ENCODE measurements at places on chromosomes 5 and 9. TPM values are rescaled to one million over a fixed set of nuclear protein-coding genes. Genes with fewer than 3 reads are reported as not detected.
A peak's percentile ranks its signal among the peaks of the same experiment; 100 is the strongest.

- no peak for DNase-seq
These were observed 61.5 kb downstream of the BASP1 start for GRCh38 chr5:17278931-17279330.

GRCh38 chr5:43774881-43775399 lies 172.0 kb downstream of the NNT start:
- DNase-seq: no peak

DNA sequence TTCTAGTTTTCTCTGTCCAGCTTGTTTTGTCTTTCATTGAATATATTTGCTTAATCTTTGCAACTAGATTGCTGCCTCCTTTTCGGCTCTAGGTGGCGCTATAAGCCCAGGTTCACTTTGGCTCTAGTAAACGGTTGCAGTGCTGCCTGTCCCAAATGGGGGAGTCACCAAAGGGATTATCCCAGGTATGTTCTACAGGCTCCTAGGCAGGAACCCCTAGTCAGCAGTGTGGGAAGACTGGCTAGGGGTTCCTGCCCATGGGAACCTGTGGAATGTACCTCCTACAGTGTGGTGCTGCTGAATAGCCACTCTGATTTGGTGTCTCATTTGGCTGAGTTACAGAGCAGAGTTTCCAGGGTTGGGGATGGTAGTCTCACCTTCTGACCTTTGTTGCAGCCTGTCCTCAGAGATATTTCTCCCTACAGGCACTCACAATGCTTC lies 85.2 kb downstream of the ARSB start:
- DNase-seq: no peak

- no peak for DNase-seq
These were observed 11.1 kb upstream of the WNK2 start for GRCh38 chr9:93172666-93173364.

DNA sequence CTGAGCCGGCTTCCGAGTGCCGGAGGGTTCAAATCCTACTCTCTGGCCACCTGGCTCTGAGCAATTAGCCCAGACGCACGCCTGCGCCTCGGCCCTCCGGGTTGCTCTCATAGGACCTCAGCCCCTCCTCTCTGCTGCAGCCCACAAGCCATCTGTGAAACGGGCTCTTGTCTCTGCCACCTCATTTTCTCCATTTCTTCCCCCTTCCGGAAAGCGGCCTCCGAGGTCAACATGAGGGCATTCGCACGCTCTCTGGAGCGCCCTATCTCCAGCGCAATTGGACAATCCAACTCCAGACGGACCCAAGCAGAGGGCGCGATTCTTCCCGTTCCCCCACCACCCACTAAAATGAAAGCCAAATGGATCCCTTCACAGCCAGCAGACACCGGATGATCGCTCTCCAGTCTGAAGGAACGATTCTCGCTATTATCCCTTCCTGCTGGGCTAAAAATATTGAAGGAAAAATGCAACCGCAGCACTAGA lies 41.5 kb downstream of the VAV2 start:
- no peak for DNase-seq

GRCh38 chr9:107691664-107692063 lies 202.1 kb upstream of the KLF4 start:
- no peak for DNase-seq

GRCh38 chr5:127001621-127002296 lies 28.6 kb downstream of the MARCHF3 start:
- no peak for DNase-seq

- DNase-seq: no peak
These were observed 314.0 kb downstream of the PIK3R1 start for GRCh38 chr5:68529581-68529980.

DNA sequence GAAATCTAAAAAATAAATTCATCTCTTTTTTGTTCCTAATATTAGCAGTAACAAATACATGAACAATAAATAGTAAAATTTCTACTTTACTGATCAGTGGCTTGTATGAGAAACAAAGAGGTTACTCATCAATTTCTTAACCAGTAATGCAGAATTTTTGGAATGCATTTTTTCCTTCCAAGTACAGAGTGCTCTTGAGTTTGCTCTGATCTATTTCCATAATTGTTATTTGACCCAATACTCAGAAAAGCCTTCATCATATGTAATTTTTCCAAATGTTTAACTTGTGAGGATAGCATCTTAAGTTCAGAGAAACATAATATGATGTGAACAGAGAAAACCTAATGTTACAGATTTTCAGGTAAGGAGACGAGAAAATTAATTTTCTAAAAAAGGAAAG lies 47.3 kb downstream of the FBN2 start:
- no peak for DNase-seq

DNA sequence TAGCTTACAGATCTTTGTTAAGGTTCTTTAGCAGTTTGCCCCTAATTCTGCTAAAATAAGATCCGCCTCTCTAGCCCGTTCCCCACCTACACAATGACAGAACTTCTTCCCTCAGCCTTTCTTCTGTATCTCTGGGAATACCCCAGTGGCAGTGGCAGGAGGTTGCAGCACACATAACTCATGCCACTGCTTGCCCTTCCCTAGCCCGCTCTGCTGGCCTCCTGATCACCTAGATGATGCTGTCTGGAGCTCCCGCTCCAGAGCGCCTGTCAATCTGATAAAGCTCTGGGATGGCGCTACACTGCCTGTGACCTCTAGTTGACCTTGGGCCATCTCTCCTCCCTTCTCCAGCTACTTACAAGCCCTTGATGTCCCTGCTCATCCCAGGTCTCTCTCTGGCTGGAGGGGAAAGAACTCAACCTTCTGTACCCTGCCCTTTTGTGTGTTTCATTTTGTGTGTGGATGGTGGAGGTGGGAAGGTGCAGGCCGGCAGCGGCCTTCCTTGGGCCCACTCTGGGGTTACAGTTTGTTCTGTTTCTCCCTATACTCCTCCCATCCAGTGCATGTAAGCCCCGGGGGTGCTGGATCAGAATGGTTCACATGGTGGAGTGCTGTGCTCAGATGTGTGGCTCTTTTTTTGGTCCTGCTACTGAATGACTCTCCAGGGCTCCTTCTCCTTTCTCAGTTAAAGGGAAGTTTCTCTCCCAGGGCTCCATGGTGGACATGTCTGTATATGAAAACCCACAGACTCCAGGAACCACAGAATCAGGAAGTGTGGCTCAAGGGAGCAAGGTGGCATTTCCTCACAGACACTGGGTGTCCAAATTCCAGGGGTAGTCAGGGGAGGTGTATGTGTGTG lies 29.1 kb downstream of the MTX3 start:
- DNase-seq: no peak

DNA sequence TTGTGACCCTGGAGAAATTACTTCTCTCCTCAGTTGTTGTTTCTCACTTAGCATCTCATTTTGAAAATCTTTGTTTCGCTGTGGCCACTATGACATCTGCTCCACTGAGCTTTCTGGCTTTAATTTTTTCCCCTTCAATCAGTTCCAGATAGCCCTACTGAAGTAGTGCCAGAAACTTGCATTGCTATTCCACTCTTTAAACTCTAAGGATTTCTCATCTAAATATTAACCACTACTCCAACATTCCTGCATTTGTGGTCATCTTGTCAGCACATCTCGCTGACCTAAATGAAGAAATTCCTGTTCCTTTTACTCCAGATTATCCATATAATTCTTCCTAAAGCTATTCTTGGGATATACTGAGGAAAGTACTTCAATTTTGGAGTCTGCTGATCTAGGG lies 15.3 kb upstream of the NOL6 start:
- DNase-seq: no peak

DNA sequence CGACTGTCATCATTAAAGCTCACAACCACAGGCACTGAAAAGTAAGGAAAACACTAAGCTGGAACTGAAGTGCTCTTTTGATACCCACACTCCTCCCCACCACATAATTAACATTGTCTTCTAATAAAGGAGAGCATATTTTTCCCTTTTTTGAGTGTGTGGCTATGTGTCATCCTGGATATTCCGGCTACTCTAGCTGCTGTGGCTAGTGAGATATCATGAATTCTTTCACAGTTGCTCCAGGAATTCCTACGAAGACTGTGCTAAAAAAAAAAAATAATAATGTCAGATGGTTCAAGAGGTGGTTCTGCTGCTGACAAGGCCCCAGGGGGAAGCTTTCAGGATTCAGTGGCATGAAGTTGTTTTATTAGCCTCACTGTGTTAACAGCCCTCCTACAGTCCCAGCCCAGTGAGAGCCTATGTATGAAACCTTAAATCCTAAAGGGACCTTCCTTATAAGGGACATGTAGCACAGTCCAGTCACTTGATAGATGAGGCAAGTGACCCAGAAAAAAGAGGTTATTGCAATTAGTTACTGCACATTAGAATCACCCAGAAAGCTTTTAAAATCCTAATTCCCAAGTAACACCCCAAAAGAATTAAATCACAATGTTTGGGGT lies 46.6 kb downstream of the TMEM252 start:
- no peak for DNase-seq

DNA sequence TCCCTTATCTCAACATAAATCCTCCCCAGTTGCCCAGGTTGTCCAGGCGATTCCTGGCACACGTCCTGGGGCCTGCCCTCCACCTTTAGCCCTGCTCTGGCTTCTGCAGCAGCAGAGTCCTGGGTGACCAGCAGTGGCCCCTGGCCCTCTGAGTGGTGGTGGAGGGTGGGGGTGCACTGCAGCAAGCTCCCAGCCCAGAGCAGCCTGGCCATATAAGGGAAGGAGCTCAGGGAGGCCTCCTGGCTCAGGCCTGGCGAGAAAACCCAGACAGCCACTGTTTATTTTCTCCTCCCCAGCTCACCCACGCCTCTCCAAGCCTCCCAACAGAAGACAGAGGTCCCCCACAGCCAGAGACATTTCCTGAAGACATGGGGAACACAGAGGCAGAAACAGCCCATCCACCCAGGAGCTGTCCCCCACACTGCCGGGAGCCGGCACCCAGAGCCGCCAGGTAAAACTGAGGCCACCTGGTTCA lies 44.7 kb upstream of the IL17B start:
- DNase-seq: no peak

DNA sequence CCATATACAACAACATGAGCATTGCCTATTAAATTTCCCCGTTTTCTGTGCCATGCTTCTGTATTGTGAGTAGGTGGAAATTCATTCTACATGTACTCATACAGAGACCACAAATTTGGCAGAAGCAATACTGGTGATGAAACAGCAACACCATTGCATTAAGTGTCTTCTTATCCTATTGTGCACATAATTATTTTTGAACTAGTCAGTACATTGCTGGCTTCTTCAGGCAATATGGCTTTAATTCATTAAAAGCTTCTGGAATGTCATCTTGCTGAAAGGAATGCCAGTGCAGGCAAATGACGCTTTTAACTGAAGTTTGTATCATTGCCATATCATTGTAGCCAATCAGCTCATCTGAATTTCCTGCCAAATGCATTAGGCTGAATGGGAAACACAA lies 82.6 kb downstream of the KIAA1958 start:
- no peak for DNase-seq

- peak; percentile 46 for DNase-seq
These were observed 4.1 kb downstream of the DNAJB5 start for GRCh38 chr9:34993502-34994259.

DNA sequence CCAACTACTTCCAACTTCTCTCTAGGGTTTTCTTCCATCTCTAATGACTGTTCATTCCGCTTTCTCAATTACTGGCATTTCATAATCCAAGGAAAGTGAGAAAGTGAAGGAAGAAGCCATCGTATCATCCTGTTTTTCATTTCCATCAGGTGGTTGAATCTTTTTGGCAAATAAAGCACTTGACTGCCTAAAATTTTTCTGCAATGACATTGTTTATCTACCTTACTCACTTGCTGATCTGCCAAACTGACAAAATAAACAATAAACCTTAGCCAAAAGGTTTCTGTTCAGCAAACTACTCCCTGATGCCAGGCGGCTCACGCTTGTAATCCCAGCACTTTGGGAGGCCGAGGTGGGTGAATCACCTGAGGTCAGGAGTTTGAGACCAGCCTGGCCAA lies 18.4 kb downstream of the FNBP1 start:
- DNase-seq: no peak

The NKD2 gene
- 1.4 TPM for total RNA-seq

The MLLT3 gene
- 4.8 TPM for total RNA-seq

The NINJ1 gene
- 115 TPM for total RNA-seq

The MTMR12 gene
- 34.2 TPM for total RNA-seq

The GABRA6 gene
- total RNA-seq: not detected

The ADAMTS19 gene
- total RNA-seq: not detected

All from omental fat pad (tissue), 4 donors.